ENCODE measurements at places on chromosomes 7 and 10.

GRCh38 chr10:133458710-133459453 is 5.1 kb downstream of the SCART1 start:
- DNase-seq = no peak

DNA sequence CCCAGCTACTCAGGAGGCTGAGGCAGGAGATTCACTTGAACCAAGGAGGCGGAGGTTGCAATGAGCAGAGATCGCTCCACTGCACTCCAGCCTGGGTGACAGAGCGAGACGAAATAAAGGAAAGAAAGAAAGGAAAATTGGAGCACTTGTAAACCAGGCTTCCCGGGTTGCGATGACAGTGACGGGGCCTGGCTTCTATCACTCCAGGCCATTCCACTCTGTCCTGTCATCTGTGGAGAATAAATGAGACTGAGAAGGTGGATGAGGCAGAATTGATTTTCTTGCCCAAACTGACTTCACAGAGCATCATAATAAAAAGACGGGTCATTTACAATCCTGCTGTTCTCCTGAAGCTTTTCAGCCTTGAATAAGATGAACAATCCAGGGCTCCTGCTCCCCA is 12.1 kb upstream of the KPNA7 start:
- DNase-seq = no peak

GRCh38 chr10:75646218-75646915 is 214.9 kb downstream of the LRMDA start:
- DNase-seq = no peak

GRCh38 chr7:2688409-2689342 is 674 bp downstream of the AMZ1 start:
- DNase-seq = no peak

DNA sequence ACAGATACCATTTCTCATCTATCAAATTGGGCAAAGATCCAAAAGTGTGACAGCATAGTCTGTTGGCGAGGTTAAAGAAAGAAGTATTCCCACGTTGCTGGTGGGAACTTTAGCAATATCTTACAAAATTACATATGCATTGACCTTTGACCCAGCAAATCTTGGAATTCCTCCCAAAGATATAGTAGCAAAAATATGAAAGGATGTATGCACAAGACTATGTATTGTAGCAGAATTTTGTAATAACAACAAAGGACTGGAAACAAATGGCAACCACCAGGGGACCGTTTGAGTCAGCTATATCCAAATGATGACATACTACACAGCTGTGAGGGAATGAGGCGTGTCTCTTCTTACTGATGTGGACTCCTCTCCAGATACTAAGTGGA is 50.2 kb downstream of the KCNH2 start:
- no peak for DNase-seq

DNA sequence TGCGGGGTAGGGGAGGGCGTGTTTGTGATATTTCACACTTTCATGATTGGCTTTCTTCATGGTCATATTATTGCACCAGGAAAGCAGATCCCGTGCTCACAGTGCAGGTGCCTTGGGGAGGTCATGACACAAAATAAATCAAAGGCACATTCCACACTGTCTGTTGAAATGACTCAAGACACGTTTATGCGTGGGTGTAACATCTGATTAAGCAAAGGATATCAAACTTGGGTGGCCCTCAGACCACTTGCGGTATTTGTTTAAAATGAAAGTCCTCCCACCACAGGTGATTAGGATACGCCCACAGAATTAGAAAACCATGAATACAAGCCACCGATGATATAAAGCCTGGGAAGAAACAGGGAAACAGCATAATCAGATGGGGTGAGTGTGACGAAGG is 51.1 kb downstream of the SVIL start:
- no peak for DNase-seq

DNA sequence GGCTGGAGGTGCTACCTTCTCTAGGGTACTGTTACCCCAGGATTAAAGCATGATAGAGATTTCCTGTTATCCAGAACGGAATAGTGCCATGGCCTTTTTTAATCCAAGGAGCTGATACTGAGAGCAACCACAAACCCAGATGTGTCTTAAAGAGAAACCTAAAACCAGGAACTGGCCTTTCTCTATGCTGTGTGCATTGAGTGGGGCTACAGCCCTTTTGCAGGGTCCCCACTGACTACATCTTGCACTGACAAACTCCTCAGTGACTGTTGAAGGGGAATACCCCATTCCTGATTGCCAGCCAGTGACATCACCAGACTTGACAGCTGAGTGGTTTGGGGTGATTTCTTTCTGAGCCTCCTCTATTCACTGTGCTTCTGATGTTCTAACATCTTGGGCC is 81.9 kb upstream of the CAPZA2 start:
- DNase-seq = no peak
